ENCODE measurements at places on chromosomes 1 and 21. TPM values are rescaled to one million over a fixed set of nuclear protein-coding genes. Genes with fewer than 3 reads are reported as not detected.

The ZNF683 gene
- 0.49 TPM for polyA plus RNA-seq

DNA sequence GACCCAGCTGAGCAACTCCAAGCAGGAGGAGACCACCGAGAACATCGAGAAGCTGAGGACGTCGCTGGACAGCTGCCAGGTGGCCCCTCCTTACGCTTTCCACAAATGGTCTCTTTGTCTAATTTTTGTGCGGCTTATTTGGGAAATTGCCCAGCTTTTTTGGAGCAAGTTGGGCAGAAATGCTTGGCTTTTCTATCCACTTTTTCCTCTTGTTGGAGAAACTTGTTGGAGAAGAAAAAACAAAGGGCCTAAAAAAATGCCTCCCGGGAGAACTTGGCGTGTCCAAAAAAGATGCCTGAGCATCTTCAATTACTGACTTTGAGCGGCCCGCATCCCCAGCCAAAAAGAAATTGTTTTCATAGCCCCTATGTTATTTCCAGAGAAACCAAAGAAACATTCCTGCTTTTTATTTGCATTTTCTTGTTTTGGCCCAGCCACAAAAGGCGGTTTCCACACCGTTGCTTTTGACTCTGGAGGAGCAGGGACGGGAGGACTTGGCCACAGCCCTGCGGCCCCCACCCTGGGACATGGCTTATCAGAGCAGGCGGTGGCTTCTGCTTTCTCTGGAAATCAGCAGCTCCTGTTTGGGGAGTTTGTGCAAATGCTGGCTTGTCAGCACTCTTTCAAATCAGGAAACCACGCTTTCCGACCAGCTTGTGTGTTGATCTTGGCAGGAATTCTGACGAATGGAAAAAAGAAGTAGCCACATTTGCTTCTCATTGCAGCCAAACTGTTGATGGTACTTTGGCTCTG is 81.2 kb upstream of the EFHD2 start:
- no peak for DNase-seq

- no peak for DNase-seq
These were observed 415.5 kb downstream of the RPS6KC1 start for GRCh38 chr1:213466541-213466940.

- DNase-seq = no peak
These were observed 12.0 kb downstream of the TSHB start for GRCh38 chr1:115041654-115042053.

The ATP5PF gene
- 305 TPM for polyA plus RNA-seq

GRCh38 chr1:43521756-43522155 is 8.9 kb upstream of the PTPRF start:
- no peak for DNase-seq
